ENCODE measurements at places on chromosomes 13 and 19.

GRCh38 chr13:97214921-97215320 is 7.2 kb upstream of the MBNL2 start:
- no peak for DNase-seq

GRCh38 chr19:15727724-15728123 is at the start of gene OR10H2:
Gene OR10H2 (plus strand): TSS chr19:15728024. CDS start chr19:15728044, 20 bp downstream.
- DNase-seq: no peak

DNA sequence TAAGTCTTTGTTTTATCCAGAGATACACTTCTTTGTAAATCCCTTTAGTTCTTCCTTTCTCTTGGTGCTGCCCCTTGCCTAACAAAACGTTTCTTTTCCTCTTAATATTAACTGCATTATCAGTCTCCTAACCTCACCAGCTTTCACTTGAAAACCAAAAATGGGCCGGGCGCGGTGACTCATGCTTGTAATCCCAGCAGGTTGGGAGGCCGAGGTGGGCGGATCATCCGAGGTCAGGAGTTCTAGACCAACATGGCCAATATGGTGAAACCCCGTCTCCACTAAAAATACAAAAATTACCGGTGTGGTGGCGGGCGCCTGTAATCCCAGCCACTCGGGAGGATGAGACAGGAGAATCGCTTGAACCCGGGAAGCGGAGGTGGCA is 329.8 kb upstream of the MIR17HG start:
- no peak for DNase-seq

- DNase-seq: no peak
Measured at GRCh38 chr13:75139291-75139690, 342.7 kb downstream of the TBC1D4 start.

DNA sequence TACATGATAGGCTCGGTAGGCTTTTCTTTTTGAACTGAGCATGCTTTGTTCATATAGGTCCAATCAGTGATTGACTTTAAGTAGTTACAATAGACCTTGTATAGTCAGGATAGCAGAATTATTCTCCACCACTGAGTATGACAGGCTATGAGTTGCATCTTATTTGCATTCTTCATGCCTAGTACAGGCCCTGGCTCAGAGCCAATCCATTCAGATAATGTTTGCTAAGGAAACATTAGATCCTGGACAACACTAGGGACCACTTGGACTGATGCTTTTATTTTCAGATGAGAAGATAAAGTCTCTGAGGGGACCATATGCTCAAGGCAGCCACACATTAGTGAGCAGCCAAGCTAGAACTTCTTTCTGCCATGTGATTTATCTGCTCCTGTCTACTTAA is 133.9 kb downstream of the KL start:
- no peak for DNase-seq

- DNase-seq: no peak
Measured at GRCh38 chr13:111476197-111476596, 155.8 kb downstream of the TEX29 start.

GRCh38 chr13:22194106-22194805 is 523.4 kb downstream of the FGF9 start:
- DNase-seq: no peak

DNA sequence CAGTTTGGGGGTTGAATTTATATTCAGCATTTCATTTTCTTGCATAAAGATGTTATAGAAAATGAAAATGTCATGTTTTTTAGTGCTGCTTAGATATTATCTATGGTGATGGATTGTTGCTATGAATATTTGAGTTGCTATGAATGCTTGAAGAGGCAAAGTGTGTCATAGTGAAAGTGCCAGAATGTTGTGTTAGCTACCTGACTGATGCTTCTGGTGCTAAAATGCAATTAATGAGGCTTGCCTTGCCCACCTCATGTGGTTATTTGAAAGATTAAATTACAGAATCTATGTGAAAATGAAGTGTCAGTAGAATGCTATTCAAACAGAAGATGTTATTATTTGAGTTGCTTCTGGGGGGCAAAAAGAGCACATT is 62.7 kb upstream of the MYCBP2 start:
- DNase-seq: no peak

DNA sequence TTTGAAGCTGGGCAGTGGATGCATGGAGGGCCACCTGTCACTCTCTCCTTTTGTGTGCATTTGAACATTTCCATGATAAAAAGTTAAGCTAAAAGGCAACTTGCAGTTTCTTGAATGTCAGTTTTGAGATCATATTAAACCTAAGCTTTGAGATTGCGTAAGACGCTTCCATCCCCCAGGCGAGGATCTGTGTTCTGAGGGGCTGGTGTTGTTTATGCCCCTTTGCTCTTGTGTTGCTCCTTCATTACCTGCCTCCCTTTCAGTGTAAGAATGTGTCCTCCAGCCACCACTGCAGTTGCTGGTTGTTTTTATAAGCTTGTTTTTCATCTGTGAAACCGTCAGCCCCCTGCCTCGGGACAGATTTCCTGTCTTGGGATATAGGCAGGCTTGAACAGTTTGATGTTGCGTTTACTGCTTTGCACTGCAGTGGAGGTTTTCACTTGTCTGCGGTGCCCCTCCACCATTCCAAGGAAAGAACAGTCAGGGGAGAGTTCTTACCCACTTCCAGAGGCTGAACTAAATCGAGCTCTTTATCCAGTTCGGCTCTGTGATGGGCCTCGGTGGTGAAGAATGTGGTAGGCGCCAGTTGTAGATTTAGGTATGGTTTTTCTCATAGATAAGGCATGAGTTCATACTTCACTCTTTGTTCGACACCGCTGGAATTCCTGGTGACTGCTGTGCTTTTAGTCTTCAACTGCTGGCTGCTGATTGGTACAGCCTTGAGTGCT is 96.8 kb downstream of the ARHGEF7 start:
- DNase-seq: no peak

- peak; percentile 51 for DNase-seq
Measured at GRCh38 chr19:16446724-16447368, 24.9 kb downstream of the EPS15L1 start.

GRCh38 chr19:34135821-34136611 is 36.3 kb upstream of the LSM14A start:
- no peak for DNase-seq

DNA sequence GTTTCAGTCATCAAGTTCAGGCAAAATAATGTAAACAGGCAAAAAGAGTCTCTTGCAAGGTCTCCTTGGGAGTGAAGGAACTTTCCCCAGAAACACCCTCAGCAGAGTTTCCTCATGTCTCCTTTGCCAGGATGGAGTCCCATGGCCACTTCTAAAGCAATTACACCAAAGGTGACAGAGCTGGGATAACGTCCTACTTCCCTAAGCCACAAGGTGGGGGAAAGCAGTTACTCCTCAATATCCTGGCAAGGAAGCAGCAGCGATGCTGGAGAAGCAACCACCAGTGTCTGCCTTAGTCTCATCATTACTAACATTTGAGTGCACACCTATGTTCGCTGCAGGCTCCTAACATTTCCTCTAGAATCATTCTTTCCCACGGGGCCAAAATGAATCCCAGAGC is 88.6 kb downstream of the UBL3 start:
- no peak for DNase-seq

DNA sequence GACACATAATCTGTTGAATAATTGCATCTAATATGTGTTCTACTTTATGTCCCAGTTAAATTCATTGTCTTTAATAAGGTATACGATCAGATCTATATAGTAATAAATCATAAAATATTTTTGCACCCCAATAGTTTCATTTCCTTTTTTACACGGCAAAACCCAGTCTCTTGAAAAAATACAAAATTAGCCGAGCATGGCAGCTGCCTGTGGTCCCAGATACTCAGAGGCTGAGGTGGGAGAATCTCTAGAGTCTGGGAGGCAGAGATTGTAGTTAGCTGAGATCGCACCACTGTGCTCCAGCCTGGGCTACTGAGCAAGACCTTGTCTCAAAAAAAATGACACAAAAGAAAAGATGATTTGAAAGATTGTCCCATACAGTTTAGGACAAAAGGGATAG is 52.3 kb upstream of the PARP4 start:
- no peak for DNase-seq

DNA sequence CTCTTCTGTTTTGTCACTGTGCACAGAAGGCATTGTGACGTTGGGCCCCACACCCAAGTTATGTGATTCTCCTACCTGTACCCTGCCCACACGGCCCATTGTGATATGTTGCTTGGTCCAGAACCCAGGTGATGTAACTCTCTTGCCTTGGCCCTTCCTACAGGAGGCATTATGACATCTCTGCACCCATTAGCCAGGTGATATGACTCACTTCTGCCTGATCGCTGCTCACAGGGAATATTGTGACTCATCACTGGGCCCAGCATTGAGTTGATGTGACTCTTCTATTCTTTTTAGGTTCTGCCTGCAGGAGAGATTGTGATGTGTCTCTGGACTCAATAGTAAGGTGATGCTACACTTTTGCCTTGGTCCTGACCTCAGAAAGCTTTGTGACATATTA is 65.4 kb upstream of the ZNF91 start:
- no peak for DNase-seq
